Activated naive CD8-positive, alpha-beta T cell treated with anti-CD3 and anti-CD28 coated beads, Interleukin-2, amount 10 ng/mL, durations not matched to agents 7 days and 5 days (primary cell): ENCODE measurements at places on chromosomes 16 and 17. TPM values are rescaled to one million over a fixed set of nuclear protein-coding genes. Genes with fewer than 3 reads are reported as not detected.
A peak's percentile ranks its signal among the peaks of the same experiment; 100 is the strongest.

- DNase-seq: no peak
Measured at GRCh38 chr16:31130336-31130891, 5.1 kb downstream of the PRSS8 start.

GRCh38 chr17:67456889-67457288 lies 79.8 kb downstream of the PITPNC1 start:
- peak; percentile 11 for DNase-seq

GRCh38 chr16:27481282-27481934 lies 68.3 kb downstream of the GTF3C1 start:
- DNase-seq: no peak

CHST5 gene
- not detected for total RNA-seq

DNA sequence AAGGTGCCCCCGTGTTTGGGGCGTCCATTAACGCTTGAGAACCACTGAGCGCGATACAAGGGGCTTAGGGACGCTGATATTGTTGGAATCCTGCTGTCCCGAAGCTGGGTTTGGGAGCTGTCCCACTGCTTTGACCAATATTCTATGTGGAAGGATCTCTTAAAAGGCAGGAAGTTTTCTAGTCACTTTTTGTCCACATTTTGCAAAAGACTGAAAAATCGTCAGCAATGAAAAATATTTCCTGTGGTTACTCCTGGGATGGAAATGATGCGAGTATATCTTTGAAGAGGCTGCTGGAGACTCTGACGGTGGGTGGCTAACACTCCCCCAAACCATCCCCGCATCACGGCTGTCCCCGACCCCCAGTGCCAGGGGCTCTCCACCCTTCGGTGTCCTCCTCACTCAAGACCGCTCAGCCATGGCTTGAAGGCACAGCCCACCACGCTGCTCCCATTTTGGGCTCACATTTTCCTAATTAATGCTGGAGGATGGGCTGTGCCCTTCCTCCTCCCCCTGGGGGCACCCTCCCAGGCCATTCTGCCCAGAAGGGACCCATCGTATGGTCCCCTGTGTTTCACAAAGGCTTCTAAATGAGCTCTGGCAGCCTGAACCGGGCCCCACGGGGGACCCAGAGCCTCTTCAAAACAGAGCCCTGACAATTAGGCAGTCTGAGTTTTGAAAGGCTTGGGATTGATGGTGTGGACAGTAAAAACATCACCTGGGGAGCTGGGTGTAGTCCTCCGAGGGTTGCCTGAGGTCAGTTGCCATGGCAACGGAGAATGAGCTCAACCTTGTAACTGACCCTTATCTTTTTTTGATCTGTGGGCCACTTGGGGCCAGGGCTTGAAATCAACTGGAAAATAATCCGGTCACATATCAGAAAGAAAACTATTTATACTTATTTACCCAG lies 158.6 kb downstream of the C16orf78 start:
- no peak for DNase-seq
